ENCODE measurements at places on chromosomes 1 and 21. TPM values are rescaled to one million over a fixed set of nuclear protein-coding genes. Genes with fewer than 3 reads are reported as not detected.

The SHISAL2A gene
- polyA plus RNA-seq, result 0.18 TPM

The CCDC181 gene
- not detected for polyA plus RNA-seq

The GPA33 gene
- 0.21 TPM for polyA plus RNA-seq

The MIXL1 gene
- polyA plus RNA-seq, result not detected

The CA14 gene
- 0.03 TPM for polyA plus RNA-seq

The RBM15 gene
- polyA plus RNA-seq, result 5.1 TPM

The PLPPR4 gene
- polyA plus RNA-seq, result 0.22 TPM
